A172 (cell line): ENCODE measurements at places on chromosomes 16 and 17. TPM values are rescaled to one million over a fixed set of nuclear protein-coding genes. Genes with fewer than 3 reads are reported as not detected.

The CSH1 gene
- not detected in 2 replicates for total RNA-seq

The CWC25 gene
- 15.8 and 16.1 TPM in 2 replicates for total RNA-seq

The KRTAP17-1 gene
- not detected in 2 replicates for total RNA-seq

The CSF3 gene
- total RNA-seq, result not detected in 2 replicates

The TMEM235 gene
- total RNA-seq, result not detected in 2 replicates

The WNT9B gene
- total RNA-seq, result not detected in 2 replicates

The JPH3 gene
- total RNA-seq, result 9.1 and 12.0 TPM in 2 replicates

The TMEM220 gene
- 0.12 and 0.26 TPM in 2 replicates for total RNA-seq

The DLG4 gene
- 7.2 and 7.3 TPM in 2 replicates for total RNA-seq

The OR1A2 gene
- total RNA-seq, result not detected in 2 replicates

The SLC9A5 gene
- 0.03 and 0.29 TPM in 2 replicates for total RNA-seq

The PPY gene
- not detected in 2 replicates for total RNA-seq

The CDH13 gene
- 99.0 and 158 TPM in 2 replicates for total RNA-seq
